ENCODE measurements at places on chromosomes 4 and X.

GRCh38 chrX:9988762-9989161, 21.6 kb downstream of the CLDN34 start:
- no peak for DNase-seq

DNA sequence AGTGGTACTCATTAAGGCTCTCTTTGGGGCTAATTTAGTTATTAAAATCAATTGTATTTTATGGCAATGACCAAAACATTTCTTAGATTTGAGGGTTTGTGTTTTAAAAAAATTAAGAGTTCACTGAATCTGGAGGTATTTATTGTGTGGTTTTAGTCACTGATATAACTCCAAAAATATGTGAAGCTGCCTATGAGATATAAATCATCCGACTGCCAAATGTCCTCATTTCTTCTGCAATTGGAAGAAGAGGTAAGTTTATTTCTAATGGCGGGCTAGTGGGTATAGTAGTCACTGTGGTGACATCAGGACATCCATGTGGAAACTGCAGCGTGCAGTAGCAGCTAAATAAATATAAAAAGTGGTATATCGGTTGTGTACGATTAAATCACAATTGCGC, 205.5 kb downstream of the MID1 start:
- DNase-seq: no peak

GRCh38 chrX:134632355-134632754, 25.9 kb downstream of the PLAC1 start:
- no peak for DNase-seq

GRCh38 chrX:150032742-150033141, 94.5 kb upstream of the EOLA2 start:
- no peak for DNase-seq

- DNase-seq: no peak
Measured at GRCh38 chr4:139872274-139872673, 206.7 kb downstream of the MGST2 start.

GRCh38 chrX:153179131-153179530, at the start of gene MAGEA1:
Gene MAGEA1 (plus strand): TSS chrX:153179284. CDS start chrX:153182390, 3,106 bp downstream.
- DNase-seq: no peak

Data from left renal cortex interstitium (tissue), 4 donors.